Body of pancreas (tissue), 4 donors: ENCODE measurements at places on chromosomes 13 and 19. TPM values are rescaled to one million over a fixed set of nuclear protein-coding genes. Genes with fewer than 3 reads are reported as not detected.
A peak's percentile ranks its signal among the peaks of the same experiment; 100 is the strongest.

The S1PR4 gene
- total RNA-seq = 3.3 TPM

The KL gene
- 1.3 TPM for total RNA-seq

DNA sequence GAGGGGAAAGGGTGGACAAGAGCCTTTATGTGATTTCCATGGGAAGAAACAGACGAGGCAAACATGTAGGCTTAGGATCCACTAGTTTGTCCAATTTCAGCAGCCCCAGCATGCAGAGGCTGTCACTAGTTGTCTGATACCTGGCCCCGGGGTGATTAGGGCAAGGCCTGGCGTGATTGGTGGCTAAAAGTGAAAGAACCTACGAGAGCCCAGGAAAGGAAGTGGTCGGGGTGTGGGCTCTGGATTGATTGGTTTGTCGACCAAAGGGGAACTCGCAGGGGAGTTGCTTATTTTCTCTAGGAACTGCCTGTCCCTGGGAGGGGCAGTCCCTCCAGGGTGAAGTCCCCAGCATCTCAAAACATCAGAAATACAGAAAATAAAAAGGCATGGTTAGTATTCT is 64.2 kb upstream of the UQCRFS1 start:
- no peaks in the 10 kb centered on the region for H3K4me1 ChIP-seq
- DNase-seq = no peak
- H3K27ac ChIP-seq = no peak overlapping the region
- H3K27me3 ChIP-seq = no peaks in the 10 kb centered on the region
- no peak overlapping the region for H3K4me3 ChIP-seq

DNA sequence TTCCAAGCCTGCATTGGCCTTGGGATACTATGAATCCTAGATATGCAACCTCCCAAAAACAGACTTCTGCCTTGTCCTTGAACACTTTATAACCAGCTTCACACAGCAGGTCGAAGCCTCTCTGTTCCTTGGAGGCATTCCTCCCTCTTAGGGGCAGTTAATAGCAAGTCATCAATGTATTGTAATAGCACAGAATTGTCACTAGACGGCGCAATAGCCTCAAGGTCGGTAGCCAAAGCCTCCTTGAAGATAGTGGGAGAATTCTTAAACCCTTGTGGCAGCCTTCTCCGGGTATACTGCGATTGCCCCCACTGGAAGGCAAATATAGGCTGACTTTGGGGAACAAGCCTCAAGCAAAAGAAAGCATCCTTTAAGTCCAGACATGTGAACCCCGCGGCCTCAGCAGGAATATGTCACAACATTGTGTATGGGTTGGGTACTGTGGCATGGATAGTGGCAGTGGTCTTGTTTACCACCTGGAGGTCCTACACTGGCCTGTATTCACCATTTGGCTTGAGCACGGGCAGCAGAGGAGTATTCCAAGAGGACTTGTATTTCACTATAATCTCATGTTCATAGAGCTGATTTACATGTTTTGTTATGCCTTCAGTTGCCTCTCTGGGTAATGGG is 61.1 kb downstream of the ZNF431 start:
- H3K4me3 ChIP-seq = no peak overlapping the region
- peak; percentile 20 for DNase-seq
- H3K4me1 ChIP-seq = peaks cover 1% of the 10 kb centered on the region
- no peaks in the 10 kb centered on the region for H3K36me3 ChIP-seq

DNA sequence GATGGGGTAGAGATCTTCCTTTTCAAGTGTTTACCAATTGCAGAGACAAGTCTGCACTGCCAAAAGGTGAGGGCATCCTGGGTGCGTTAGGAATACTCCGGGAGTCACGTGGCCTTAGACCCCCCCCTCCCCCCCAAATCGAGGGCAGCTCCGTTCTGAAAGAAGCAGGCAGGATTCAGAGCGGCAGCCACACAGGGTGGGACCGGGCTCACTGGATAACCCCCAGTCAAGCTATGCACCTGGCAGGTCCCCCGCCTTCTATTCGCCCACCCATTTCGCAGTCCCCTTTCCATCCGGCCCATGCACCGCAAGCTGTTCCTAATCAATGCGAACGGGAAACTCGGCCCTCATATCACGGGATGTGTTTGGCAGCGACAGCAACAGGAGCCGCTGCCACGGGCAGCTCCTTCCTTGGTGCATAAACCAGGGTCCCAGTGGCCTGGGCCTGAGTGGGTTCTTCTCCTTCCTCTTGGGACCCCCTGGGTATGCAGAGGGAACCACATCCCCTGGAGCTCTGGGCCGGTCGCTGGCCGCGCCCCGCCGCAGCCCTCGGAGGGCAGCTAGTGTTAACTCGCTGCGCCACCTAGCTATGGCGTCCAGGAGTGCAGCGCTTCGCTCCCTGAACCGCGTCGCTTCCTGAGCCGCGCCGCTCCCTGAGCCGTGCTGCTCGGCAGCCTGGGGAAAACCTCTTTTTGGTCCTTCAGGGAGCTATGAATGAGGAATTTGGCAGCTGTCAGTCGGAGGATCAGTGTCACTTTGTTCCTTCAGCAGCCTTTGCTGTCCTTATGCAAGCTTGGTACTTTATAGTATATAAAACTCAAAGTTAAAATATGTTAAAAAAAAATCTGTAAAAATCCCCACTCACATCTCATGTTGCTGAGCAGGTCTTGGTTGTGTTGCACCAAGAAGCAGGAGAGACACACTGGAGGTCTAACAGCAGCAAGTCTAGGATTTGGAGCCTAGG is 41.4 kb downstream of the LYL1 start:
- no peak overlapping the region for H3K4me3 ChIP-seq
- H3K27ac ChIP-seq = peak overlapping the region; percentile 73
- H3K27me3 ChIP-seq = no peaks in the 10 kb centered on the region
